ENCODE measurements at places on chromosomes 2 and 18.

DNA sequence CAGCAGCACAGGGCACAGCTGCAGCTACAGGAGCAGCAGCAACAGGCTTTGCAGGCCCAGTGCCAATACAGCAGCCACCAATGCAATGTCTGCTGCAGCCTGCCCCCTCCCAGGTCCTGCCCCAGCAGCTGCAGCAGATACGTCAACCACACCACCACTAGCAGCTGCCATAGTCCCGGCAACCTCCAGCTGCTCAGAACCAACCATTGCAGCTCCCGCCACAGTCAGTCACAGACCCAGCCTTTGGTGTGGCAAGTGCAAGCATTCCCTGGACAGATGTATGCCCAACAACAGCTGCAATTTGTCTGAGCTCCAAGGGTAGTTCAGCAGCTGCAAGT lies 53.3 kb upstream of the TUBA3E start:
- DNase-seq: no peak

- no peak for DNase-seq
These were observed 23.2 kb downstream of the ADAM17 start for GRCh38 chr2:9532421-9532820.

- peak; percentile 21 for DNase-seq
These were observed 98.1 kb downstream of the MYO3B start for GRCh38 chr2:170276056-170276455.

DNA sequence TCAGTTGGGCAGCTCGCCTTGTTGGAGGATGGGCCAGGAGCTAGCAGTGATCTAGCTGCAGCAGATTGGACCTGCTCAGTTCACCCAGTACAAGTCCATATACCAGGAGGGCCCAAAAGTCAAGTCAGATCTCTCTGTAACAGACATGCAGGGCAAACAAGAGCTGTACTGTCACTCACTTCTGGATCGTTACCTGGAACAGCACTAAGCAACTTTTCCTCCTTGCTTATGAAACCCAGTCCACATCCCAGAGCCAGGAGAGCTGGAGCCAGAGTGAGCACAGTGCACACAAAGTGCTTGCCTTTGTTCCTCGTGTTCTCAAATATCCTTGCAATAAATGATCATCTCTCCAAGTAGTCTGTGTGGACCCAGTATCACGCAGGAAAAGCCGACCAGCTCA lies 244.1 kb upstream of the FOSL2 start:
- DNase-seq: no peak

- DNase-seq: no peak
These were observed 106.3 kb downstream of the SLC4A3 start for GRCh38 chr2:219733746-219734145.

DNA sequence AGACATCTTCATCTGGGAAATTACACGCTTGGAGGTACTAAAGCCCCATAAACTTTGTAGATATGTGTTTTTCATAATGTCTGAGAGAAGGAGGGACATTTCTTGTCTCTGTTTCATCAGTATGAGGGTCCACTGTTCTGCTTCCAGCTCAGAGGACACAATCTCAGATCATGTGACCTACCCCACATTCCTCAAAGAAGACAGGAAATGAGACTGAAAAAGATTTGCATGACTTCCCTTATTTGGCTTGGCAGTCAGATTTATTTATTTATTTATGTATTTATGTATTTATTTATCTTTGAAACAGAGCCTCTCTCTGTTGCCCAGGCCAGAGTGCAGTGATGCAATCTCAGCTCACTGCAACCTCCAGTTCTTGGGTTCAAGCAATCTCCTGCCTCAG lies 463.7 kb upstream of the RGPD4 start:
- DNase-seq: no peak

DNA sequence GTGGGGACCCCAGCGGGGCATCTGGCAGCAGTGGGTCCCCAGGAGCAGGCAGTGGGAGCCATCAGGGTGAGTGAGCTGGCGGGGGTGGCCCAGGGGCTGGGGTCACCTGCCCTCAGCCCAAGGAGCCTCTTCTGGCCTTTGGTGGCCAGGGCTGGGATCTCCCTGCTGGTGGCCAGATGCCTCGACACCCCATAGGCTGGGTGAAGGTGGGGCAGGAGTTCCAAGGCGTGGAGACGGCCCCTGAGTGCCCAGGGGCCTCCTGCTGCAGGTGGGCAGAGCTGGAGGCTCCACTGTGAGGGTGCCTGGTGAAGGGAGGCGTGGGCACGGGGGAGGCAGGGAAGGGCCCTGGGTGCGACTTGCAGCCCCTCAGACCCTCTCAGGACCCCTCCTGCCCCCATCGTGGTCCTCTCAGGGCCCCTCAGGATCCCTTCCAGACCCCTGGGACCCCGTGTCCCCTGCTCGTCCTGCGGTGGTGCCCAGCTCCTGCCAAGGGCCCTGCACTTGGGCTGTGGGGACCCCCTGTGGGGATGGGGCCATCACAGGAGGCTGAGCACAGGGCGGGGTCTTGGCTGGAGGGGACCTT lies 5.0 kb upstream of the GPR35 start:
- DNase-seq: no peak

DNA sequence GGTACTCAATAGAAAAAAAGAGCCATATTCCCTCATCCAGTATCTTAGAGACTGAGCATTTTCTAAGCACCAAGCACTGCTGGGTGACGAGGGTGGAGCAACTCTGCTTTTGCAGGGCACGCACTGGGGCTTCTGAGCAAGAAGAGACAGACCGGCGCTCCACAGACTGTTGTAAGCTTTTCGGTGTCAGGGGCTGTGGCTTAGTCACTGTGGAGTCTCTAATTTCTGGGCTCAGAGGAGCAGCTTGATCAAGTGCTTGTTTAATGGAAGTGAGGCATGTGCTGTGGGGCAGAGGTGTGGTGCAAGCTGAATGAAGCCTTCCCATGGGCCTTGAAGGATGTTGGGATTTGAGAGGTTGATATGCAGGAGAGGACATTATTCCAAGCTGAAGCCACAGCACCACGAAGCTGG lies 227.1 kb downstream of the MYCN start:
- DNase-seq: no peak

DNA sequence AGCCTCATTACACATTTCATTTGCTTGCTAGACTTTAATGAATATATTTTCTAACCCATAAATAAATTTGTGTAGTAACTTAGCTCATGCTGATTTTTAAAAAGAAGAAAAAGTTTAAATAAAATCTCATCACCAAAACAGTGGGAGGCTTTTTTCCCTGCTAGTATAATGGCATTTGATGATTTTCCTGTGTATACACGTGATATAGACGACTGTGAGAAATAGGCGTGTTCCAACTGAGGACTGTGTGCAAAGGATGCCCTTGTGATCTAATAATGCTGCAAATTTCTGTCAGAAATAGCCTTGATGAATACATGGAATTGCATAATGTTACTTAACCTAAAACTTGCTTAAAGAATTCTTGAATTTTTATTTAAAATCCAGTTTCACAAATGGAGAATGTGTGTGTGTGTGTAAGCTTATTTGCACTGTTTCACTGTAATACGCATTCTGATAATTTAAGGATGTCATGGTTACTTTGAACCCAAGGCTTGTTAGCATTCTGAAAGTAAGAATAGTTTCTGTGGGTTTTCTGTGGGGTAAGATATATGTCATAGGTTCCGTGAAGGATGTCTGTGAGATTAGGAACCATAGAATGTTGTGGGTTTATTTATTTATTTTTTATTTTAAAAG lies 178.0 kb downstream of the DLGAP1 start:
- no peak for DNase-seq

GRCh38 chr18:49960376-49960775 lies 147.0 kb upstream of the ACAA2 start:
- no peak for DNase-seq

DNA sequence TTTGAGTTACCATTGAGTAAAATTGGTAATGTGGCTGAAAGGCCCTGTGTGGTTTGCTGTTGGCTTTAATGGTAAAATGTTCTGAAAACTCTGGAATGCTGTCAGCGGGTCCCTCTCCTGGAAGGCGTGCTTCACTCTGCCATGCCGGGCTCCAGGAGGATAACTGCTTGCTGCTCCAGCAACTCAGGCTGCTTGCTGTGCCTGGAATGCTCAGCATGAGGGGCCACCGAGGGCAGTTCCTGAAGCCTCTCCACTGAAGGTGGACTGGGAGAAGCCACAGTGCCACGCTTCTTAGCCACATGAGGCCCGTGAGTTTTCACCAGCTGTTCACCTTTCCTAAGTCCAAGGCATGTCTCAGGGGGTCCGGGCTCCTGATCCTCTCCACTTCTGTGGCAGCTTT lies 90.4 kb upstream of the FAM110C start:
- no peak for DNase-seq

GRCh38 chr2:205909184-205909572 lies 176.8 kb downstream of the INO80D start:
- no peak for DNase-seq

DNA sequence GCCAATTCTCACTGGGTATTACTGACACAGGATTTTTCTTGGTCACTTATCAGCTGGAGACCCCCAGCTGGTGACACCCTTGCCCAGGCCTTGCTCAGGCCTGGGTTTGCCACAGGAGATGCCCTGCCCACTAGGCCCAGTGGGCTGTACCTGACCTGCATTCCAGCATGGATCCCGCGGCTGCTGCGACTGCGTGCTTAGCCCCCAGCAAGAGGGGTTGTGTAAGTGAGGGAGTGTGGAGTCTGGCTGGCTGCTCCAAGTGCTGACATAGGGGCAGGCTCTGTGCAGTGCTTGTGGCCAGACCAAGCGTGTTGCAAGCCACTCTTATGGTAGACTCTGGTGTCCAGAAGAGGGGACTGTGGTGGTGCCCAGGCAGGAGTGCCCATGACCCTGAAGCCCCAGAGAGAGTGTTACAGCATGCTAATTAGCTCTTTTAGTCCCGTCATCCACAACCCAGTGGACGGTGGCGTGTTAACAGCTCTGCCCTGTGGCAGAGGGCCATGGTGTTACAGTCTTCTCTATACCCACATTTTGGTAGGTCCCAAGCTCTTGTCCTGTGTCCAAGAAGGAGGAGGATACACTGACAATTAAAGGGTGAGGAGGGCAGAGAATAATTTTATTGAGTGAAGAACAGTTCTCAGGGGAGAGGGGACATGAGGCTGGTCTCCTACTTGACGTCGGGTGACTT lies 491.7 kb upstream of the MEIS1 start:
- DNase-seq: no peak

DNA sequence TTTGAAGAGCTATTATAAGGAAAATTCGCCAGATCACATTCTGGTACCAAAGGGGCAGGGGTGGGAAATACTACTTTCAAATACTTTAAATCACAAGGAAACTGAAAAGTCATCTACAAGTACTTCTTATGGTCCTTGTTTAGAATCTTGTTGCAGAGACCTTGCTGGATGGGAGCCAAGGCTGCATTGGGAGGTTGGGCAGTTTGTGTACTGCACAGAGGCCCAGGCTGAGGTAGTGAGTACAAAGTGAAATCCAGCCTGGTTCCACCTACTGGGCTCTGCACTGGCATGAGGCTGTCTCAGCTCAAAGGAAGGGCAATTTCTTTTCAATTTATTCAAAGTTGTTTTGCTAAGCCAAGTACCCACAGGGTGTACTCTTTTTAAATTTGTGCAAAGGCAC lies 140.3 kb upstream of the DLX2 start:
- no peak for DNase-seq

GRCh38 chr2:45905632-45905958 lies 254.1 kb downstream of the PRKCE start:
- no peak for DNase-seq

DNA sequence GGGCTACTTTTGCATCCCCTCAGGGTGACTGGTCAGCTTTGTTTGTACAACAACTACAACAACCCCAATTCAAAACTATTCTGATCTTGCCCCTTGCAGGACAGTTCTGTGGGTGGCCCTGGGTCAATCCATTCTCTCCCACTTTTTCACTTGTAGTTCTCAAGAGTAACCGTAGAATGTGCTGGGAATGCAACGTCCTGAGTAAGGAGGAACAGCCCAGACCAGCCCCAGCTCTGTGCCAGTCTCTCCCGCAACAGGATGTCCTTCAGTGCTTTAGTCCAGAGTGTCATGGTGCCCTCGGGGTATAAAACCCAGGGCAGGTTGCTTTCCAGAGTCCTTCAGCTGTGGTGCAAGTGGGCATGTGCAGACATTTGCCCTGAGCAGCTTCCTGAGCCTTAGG lies 22.1 kb upstream of the TEX51 start:
- DNase-seq: no peak

- DNase-seq: no peak
These were observed 27.8 kb upstream of the KCNF1 start for GRCh38 chr2:10883801-10884478.

DNA sequence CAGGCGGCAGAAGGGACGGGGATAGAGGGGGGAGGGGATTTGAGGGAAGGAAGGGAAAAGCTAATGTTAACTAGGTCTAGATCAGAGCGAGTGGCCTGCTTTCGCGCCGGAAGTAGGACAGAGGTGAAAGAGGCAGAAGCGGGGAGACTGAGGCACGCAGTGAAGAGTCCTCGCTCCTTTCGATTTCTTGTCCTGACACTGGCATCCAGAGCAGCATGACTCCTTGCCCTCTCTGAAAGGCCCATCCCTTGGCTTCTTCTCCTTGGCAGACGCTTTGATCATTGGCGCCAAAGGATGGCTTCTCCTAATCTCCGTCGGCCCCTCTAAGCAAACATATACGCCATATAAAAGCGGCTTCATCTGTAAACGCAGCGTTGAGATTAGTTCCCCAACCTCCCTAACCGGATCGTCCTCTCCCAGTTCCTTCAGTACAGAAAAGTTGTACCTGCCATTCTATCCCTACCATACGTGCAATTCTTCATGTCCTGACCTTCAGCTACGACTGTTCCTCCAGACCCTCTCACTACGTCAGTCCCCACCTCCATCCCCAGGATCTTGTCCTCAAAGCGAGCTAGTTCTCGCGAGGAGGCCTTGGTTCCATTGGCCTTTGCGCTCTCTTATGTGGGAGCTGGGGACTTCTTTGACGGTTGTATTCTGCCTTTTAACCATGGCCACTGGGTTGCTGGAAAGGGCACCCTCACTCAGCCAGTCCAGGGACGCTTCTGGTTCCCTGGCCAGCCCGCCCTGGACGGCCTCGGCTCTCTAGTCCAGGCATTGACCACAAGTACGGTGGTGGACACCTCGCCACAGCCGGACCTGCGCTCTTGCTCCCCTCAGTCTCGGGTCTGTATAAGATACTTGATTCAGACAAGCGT lies 857 bp upstream of the NEUROD1 start:
- no peak for DNase-seq

GRCh38 chr2:237025090-237025865 lies 60.4 kb upstream of the COPS8 start:
- DNase-seq: no peak

- DNase-seq: no peak
These were observed 2.3 kb upstream of the CRYBA2 start for GRCh38 chr2:218995561-218995960.

- DNase-seq: no peak
These were observed 133.4 kb upstream of the RND3 start for GRCh38 chr2:150620855-150621254.

GRCh38 chr2:182761903-182762302 lies 45.8 kb downstream of the DNAJC10 start:
- DNase-seq: no peak

- no peak for DNase-seq
These were observed 98.3 kb upstream of the LDLRAD4 start for GRCh38 chr18:13120255-13120654.

GRCh38 chr18:50560681-50561629 lies 1.1 kb downstream of the MAPK4 start:
- no peak for DNase-seq

DNA sequence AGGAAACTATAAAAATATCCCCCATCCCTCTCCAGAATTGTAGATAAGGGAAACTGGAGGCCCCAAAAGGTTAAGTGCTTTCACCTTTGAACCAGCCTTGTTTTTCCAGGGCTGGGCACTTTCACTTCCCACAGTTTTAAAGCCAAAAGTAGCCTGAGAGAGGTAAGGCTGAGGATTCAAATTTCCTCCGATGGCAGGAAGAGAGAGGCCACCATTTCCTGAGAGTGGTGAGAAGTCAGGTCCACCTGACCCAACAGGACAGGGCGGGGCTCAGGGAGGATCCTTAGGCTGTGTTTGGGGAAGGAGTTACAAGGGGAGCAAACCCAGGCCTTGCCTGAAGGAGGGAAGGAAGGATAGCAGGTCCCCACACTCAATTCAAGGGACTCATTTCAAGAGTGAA lies 4.7 kb upstream of the TEX261 start:
- no peak for DNase-seq
